ENCODE measurements at places on chromosomes 16 and 17.

DNA sequence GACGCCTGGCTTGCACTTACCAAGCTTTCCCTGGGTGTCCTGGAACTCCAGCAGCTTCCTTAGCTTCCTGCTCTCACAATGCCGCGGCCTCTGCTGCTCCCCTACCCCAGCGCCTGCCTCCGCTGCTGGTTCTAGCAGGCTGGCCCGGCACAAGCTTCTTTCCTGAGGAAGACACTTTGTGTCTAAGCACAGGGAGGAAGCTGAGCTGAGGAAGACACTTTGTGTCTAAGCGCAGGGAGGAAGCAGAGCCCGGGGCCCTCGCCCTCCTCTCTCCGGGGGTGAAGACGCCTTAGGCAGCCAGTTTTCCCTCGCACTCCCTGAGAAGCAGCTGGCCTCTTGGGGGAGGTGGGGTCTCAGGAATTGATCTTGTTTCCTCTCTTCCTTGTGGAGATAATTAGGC is 64.9 kb downstream of the PLD6 start:
- no peak for DNase-seq

DNA sequence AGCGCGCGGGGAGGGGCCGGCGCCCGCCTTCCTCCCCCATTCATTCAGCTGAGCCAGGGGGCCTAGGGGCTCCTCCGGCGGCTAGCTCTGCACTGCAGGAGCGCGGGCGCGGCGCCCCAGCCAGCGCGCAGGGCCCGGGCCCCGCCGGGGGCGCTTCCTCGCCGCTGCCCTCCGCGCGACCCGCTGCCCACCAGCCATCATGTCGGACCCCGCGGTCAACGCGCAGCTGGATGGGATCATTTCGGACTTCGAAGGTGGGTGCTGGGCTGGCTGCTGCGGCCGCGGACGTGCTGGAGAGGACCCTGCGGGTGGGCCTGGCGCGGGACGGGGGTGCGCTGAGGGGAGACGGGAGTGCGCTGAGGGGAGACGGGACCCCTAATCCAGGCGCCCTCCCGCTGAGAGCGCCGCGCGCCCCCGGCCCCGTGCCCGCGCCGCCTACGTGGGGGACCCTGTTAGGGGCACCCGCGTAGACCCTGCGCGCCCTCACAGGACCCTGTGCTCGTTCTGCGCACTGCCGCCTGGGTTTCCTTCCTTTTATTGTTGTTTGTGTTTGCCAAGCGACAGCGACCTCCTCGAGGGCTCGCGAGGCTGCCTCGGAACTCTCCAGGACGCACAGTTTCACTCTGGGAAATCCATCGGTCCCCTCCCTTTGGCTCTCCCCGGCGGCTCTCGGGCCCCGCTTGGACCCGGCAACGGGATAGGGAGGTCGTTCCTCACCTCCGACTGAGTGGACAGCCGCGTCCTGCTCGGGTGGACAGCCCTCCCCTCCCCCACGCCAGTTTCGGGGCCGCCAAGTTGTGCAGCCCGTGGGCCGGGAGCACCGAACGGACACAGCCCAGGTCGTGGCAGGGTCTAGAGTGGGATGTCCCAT is 232.8 kb downstream of the SEC14L1 start:
- DNase-seq = peak; percentile 80

GRCh38 chr16:28569021-28569420 is 15.3 kb downstream of the SGF29 start:
- DNase-seq = no peak

- no peak for DNase-seq
Measured at GRCh38 chr17:21297597-21297996, 13.1 kb downstream of the MAP2K3 start.

GRCh38 chr16:28261942-28262341 is 30.4 kb upstream of the SBK1 start:
- DNase-seq = no peak

DNA sequence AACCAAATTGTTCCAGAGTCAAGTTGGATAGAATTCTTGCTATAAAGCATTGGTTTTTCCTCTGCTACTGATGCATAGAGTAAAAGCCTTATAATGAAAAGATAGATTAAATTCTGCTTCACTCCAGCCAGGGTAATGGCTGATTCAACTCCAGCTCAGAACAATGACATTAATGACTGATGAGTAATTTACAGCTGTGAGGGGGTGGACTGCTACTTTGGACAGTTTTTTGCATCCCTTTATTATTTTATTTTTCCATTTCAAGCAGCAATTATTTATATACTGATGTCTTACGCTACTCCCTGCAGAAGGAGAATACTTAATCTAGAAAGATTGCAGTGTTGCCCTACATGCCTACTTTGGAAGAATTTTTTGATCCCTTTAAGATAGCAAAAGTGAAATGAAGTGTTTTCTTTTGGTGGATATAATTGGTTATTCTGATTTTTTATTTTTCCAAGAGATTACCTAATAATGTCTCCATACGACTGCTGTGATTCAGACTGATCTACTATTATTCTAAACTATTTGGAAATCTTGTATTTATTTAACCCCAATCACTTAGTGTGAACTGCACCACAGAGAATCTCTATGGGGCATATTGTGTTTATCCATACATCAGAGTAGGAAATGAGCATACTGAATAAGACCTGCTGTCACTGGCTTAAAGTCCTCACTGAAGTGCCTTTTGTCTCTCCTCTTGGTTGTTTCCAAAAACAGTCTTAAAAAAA is 149.5 kb downstream of the TRIM37 start:
- DNase-seq = no peak

- DNase-seq = peak; percentile 68
Measured at GRCh38 chr17:66165537-66166123, 26.3 kb downstream of the CEP112 start.

DNA sequence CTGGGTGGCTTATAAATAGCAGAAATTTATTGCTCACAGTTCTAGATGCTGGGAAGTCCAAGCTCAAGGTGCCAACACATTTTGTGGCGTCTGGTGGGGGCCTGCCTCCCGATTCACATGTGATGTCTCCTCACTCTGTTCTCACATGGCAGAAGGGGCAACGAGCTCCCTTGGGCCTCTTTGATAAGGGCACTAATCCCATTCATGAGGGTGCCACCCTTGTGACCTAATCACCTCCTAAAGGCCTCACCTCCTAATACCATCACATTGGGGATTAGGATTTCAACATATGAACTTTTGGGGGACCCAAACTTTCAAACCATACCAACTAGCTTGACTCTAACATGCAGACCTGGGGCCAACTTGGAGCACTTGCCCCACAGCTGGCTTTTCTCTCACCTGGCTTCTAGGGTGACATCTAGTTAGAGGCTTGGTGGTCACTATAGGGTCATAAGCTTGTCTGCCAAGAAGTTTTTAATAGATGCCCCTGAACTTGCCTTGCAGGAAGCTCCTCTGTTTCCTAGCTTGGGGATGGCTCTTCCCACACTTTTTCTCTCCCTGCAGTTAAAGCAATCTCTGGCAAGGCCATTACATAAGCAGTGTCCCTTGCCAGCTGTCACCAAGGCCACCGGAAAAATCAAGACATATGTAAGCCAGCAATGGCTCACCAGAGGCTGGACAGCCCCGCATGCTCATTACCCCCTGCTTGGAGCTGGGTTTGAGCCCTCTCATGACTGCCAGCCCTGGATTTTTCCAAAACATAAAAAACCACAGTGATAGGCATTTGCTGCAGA is 8.4 kb upstream of the MED9 start:
- DNase-seq = no peak

GRCh38 chr17:72642720-72643119 is 449.8 kb downstream of the SLC39A11 start:
- DNase-seq = no peak

DNA sequence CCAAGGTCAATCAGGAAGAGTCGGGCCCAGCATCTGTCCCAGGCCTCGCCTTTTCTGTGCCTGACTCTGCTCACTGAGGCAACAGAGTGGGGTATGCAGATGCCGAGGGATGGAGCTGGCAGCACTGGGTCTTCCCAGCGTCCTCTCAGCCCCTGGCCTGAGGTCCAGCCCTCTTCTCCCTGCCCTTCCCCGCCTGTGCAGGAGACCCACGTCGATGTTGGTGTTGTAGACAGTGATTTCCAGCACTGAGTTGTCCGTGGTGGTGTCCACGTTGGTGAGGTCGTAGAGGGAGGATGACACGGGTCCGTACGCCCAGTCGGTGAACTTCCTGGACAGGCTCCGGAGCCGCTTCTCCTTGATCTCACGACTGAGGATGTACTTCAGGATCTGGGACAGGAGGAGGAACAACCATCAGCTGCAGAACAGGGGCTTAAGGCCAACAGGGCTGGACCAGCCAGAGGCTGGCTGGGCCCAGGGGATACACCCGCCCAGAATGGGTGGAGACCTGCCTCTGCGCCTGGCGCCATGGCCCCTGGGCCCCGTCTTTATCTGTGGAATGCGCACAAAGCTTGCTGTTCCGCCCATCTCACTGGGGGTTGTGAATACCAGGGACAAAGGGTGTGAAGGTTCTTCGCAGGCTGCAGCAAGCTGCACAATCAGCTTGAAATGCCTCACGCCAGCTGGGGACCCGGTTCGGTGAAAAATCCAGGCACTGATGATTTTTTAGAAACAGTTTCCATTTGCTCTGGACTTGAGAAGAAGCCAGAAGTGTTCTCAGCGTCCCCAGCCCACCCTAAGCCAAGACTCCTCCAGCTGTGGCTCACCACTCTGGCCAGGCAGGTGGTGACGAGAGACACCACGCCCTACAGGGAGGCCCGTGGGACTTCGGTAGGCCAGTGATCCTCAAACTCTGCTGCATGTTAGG is 27.5 kb downstream of the TRPV3 start:
- no peak for DNase-seq

Measured in NAMALWA (cell line).